H7 (cell line): ENCODE measurements at places on chromosomes 3 and 15. TPM values are rescaled to one million over a fixed set of nuclear protein-coding genes. Genes with fewer than 3 reads are reported as not detected.
A peak's percentile ranks its signal among the peaks of the same experiment; 100 is the strongest.

ANKUB1 gene
- not detected in 2 replicates for total RNA-seq

DNA sequence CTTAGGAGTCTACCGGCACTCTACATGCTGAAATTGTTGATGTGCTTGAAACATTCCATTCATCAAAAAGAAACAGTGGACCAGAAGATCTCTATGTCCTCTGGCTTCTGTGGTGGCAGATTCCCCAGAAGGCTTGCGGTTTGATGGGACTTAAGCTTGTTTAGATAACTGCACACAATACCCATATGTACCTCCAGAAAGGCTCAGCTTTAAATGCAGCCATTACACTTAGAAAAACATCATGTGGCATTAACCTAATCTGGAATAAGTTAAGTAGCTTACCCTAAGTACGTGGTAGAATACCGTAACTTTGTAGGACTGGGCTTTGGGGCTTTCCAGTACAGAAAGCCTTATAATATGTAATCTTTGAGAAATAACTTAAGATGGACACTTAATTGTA lies 187.3 kb downstream of the RBMS3 start:
- DNase-seq = no peak

- no peak for DNase-seq
Measured at GRCh38 chr3:99357131-99357530, 281.3 kb upstream of the COL8A1 start.

DNA sequence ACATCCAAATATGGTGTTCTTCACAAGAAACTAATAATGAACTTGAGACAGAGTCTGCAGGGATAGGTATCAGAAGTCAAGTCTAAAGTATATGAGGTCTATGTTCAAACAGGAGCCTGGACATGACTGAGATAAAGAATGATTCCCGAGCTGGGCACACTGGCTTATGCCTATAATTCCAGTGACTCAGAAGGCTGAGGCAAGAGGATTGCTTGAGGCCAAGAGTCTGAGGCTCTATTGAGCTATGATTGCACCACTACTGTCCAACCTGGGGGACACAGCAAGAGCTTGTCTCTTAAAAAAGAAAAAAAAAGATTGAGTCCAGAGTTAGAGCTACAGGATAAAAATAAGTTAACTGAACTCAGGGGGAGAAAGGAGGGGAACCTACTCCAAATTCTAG lies 246.5 kb downstream of the LRRN1 start:
- DNase-seq = no peak

GRCh38 chr3:45773714-45774449 lies 22.5 kb downstream of the SLC6A20 start:
- no peak for DNase-seq

DNA sequence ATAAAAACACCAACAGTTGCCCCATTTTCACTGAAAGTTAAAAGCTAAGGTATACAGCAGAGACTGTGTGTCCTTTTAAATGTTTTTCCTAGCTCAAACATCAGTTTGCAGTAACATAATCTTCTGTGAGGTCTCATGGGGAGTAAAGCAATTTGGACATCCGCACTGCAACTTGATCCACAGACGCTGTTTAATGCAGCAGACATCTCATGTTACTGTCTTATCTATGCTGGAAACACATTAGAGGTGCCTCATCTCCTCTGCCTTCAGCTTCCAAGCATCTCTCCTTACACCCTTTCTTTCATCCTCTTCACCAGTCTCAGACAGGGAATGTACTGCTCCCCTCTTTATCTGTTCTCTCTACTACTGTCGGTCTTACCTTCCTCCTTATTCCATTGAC lies 53.7 kb upstream of the ATP11B start:
- no peak for DNase-seq

CPNE9 gene
- total RNA-seq = 0.18 and 0.38 TPM in 2 replicates

MAP3K13 gene
- not detected in 2 replicates for total RNA-seq

DNA sequence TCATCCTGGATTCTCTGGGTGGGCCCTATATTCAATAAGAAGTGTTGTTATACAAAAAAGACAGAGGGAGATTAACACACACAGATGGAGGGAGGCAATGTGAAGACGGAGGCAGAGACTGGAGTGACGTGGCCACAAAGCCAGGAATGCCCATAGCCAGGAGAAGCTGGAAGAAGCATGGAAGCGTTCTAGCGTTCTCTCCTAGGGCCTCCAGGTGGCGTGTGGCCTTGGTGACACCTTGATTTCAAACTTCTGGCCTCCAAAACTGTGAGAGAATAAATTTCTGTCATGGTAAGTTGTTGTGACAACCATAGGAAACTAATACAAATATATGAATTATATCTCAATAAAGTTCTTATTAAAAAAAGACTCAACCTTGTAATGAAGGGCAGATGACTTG lies 21.3 kb downstream of the THBS1 start:
- no peak for DNase-seq

RBP2 gene
- not detected in 2 replicates for total RNA-seq

- peak; percentile 92 for DNase-seq
Measured at GRCh38 chr3:46987743-46988401, 8.4 kb downstream of the NBEAL2 start.

DNA sequence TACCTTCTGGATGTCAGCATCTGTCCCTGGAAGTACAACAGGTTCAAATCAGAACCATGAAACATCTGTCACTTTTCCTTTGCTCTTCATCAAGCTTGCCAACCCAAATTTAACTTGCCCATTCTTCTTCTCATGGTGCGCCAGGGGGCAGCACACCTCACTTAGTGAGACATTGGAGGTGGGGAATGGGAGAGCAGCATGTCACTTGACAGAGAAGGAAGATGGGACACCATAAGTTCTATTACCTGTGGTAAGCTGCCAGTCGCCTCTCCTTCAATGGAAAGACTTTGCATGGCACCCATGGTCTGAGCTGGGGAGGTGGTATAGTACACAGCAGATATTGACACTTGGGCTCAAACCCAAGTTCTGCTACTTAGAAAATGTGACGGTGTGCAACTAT lies 2.9 kb downstream of the SCN5A start:
- DNase-seq = peak; percentile 84

GRCh38 chr3:45462522-45463265 lies 74.3 kb downstream of the LARS2 start:
- DNase-seq = no peak

DNA sequence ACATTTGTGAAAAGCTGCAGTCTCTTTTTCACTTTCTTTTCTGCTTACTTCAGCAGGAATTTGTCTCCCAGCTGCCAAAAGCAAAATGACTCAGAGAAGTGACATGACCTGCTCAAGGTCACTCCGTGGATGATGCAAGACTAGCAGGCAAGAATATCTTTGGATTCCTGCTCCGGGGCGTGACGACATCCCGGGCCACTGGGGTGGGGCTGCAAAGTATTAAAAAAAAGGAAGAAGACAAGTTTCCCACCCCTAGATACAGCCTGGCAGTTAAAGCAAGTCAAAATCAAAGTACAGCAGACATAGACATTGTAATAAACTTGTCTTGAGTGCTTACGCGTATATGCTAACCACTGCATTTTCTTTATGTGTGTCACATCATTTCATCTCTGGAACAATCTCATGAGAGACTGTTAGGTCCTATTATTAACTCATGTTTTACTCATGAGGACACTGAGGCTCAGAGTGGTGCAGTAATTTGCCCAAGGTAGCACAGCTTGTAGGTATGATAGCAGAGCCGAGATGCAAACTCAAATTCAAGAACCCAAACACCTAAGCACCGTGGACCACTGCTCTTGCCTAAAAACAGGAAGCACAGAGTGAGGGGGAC lies 485.2 kb upstream of the PROK2 start:
- no peak for DNase-seq

SSR3 gene
- 118 and 140 TPM in 2 replicates for total RNA-seq

KBTBD8 gene
- 6.7 and 11.8 TPM in 2 replicates for total RNA-seq

DNA sequence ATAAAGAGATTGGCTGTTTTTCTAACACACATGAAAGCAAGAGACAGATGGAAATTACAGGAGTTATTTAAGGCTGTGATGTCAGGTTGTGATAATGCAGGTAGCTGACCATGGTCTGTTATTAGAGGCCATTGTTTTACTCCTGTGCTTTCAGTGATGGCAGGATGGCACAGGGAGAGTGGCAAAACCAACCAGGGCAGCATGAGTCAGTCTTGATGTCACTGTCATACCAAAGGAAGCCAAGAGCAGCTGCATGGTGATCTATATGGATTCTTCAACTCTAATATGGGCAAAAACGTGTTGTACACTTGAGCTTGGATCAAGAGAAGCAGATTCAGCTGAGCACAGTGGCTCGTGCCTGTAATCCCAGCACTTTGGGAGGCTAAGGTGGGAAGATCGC lies 91.8 kb upstream of the LMOD3 start:
- DNase-seq = no peak

- no peak for DNase-seq
Measured at GRCh38 chr3:47399531-47400270, 18.9 kb downstream of the PTPN23 start.

GRCh38 chr3:109874896-109875708 lies 537.8 kb upstream of the DPPA4 start:
- DNase-seq = no peak

DNA sequence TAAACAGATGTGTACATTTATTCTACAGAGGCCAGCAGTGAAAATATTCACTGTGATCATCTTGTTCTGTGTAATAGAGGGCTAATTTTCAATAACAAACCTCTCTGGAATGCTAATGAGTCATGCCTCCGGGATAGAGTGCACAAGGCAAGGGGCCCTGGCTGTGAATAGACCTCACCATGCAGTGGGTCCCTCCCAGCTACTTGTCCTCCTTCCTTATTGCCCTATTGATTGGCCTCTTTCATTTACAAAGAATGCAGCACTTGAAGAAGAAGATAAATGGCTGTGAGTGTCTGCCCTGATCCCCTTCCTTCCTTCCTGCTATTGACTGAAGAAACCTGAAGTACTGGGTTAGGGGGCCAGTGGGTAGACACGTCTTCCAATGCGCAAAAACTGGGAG lies 436.3 kb downstream of the WDR72 start:
- DNase-seq = no peak

- peak; percentile 39 for DNase-seq
Measured at GRCh38 chr3:11570251-11570650, 73.5 kb downstream of the VGLL4 start.

DNA sequence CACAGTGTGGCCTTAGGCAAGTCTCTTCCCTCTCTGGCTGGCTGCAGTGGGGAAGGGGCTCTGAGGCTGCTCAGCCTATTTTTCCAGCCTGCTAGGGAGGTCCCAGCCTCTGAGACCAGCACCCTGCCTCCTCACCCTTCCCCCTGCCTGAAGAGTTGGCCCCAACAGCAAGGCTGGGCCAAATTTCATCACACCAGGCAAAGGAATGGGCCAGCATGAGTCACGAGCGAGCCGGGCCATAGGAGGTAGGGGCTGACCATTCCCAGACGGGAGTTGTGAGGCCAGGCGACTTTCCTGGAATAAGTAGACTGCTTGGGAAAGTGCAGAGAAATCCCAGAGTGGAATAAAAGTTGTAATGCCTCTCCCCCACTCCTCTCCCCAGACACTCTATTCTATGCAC lies 5.7 kb upstream of the FBLN2 start:
- peak; percentile 53 for DNase-seq

DNA sequence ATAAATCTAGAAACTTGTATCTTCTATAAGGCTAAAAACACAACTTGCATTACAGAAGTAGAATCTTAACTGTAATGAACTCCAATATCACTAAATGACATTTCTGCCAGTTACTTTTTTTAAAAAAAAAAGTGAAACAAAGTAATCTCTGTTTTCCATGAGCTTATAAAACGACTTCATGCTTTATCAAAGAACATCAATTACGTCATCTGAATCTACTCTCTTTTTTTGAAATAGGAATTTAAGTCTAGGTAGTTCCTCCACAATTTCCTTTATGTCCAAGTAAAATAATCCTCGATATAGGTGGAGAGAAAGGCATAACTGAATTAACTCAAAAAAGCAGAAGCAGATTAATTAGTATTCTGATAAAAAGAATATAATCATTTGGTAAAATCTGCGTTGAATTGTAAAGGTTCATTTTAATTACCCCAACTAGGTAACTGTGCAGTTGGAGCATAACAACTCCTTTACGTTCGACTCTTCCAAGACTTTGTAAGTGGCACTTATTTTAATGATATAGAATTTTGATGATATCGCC lies 1.4 kb downstream of the UACA start:
- no peak for DNase-seq

- DNase-seq = no peak
Measured at GRCh38 chr3:124381575-124382333, 348.5 kb upstream of the UMPS start.

- DNase-seq = no peak
Measured at GRCh38 chr3:62128051-62128450, 245.3 kb downstream of the FEZF2 start.

ADAMTS17 gene
- total RNA-seq = 0.55 and 2.3 TPM in 2 replicates

GRCh38 chr15:68775671-68776476 lies 44.8 kb downstream of the ANP32A start:
- DNase-seq = no peak

- DNase-seq = no peak
Measured at GRCh38 chr3:14082108-14082657, 42.5 kb downstream of the CHCHD4 start.

GRCh38 chr3:57862894-57863293 lies 106.8 kb downstream of the SLMAP start:
- no peak for DNase-seq

DNA sequence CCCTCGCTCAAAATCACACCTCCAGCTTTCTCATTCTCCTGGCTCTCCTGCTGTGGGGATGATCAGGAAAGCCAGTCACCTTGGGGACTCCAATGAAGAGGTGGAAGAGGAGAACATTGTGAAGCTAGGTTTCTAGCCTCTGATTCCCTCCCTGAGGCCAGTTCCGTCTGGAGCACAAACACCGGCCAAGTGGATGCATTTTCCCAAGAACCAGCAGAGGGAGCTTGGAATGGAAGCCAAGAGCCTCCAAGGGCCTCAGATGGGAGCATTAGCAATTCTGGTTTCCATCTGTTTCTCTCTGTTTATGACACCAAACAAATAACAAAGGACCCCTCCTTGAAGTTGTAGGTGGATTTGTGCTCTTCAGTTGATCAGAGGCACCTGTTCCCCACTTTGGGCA lies 40.6 kb upstream of the NMNAT3 start:
- DNase-seq = peak; percentile 43

- DNase-seq = no peak
Measured at GRCh38 chr15:51634591-51635198, 12.1 kb upstream of the DMXL2 start.

DNA sequence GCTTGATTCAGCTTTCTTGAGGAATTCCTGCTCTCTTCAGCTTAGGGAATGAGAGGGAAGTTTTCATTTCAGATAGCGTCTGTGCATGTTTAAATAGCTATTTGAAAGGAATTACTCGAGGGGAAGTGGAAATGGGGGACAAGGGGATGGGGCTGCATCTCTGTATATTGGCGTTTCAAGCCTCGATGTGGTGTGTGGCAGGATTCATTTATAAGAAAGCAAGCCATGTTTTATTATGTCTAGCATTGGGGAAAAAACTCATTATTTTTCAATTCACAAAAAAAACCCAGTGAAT lies 1.0 kb downstream of the ATP2C1 start:
- no peak for DNase-seq

GRIP2 gene
- total RNA-seq = 2.2 and 2.9 TPM in 2 replicates

- DNase-seq = no peak
Measured at GRCh38 chr15:35696767-35697231, 150.8 kb upstream of the DPH6 start.

SV2B gene
- under 0.01 and 0.03 TPM in 2 replicates for total RNA-seq

CHRNA7 gene
- total RNA-seq = 3.8 and 6.2 TPM in 2 replicates

PPP1R14D gene
- not detected in 2 replicates for total RNA-seq

- DNase-seq = peak; percentile 68
Measured at GRCh38 chr3:4633078-4634004, 140.2 kb downstream of the ITPR1 start.
